ENCODE measurements at places on chromosomes 7 and 10.

DNA sequence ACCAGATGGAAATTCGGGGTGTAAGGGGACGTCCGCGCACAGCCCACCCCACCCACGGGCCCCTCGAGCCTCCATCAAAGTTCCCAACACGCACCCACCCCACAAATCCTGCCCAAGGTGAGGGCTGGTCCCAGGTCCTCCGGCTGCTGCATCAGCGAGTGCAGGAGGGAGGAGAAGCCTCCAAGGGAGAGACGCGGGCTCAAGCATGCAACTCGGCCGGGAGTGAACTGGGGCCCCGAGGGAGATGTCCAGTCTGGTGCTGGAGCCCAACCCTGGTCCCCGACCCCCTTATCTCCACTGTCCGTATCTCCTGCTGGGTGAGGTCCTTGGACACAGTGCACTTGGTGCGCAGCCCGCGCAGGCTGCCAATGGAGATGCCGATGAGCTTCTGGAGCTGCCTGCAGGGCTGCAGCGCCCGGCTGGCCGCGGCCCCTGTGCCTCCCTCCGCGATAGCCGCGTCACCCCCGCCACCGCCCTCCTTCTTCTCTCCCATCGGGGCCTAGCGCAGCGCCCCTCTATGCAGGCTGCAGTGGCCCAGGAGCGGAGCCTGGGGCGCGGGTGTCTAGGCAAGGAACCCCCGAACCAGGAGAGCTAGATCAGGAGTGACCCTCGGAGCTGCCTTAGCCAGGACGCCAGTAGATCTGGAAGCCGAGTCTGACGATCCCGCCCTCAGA, 489.2 kb downstream of the ZNF33B start:
- no peak overlapping the region for H3K27ac ChIP-seq
- no peaks in the 10 kb centered on the region for H3K27me3 ChIP-seq
- DNase-seq, result no peak

DNA sequence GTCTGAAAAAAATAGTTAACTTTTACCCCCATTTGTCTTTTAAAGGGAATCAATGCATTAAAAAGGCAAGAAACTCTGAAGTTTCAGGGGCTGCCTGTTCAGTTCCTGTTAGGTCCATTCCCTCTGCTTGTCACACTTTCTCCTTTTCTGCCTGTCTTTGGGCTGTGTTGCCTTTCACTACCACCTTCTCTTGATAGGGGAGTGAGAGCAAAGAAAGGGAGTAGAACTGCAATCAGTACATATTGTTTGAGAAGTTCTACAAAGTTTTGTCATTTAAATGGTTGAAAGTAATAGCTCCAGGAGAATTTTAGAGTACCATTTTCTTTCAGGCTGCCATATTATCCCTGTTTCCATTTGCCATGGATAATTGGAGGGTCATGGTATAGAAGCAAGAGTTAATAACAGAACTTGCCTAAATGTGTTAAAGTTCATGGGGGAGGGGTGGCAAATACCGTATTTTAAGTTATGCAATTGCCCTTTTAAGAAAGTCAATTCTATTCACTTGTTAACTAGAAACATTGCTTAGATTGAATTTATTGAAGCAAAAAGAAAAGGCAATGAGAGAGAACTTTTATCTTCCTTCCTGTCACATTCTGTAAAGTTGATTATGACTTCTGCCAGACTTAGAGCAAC, 38.6 kb downstream of the MPLKIP start:
- H3K27me3 ChIP-seq, result no peaks in the 10 kb centered on the region
- H3K4me3 ChIP-seq, result no peak overlapping the region
- DNase-seq, result no peak
- peak overlapping the region; percentile 27 for H3K27ac ChIP-seq
- peaks cover 12% of the 10 kb centered on the region for H3K4me1 ChIP-seq

DNA sequence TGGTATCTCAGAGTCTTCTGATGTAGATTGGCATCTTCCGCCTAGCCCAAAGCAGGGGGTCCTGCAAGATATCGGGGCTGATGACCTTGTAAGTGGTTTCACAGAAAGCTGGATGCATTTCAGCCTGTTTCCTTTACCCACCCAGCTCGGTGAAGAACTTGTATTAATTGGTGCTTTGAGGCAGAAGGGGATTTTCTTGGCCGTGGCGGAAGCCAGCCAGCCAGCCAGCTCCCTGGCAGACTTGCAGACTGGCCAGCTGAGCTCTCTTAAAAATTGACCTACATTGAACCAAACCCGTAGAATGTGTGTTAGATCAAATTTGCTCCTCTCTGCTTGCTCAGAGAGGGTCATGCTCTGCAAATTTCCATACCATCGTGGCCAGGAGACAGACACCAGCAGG, 218.4 kb downstream of the ADAM12 start:
- no peak overlapping the region for H3K27ac ChIP-seq
- DNase-seq, result no peak
- no peaks in the 10 kb centered on the region for H3K4me1 ChIP-seq
- no peak overlapping the region for H3K4me3 ChIP-seq
- H3K27me3 ChIP-seq, result no peaks in the 10 kb centered on the region

DNA sequence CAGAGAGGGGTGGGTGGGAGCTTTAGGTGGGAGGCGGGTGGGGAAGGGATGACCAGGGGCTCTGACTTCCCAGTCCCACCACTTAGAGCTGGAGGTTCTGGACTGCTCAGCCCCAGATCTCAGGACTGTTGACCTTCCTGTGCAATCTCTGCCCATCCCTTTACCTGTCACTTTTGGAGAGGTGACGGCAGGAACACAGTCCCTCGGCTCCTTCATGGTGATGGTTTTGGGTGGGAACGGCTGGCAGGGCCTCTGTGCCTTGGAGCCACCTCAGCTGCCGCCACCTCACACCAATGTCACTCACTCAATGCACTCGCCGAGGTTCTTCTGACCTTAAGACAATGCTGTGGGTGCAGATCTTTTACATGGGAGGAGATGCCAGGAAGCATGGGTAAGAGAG, 49.0 kb downstream of the TMEM270 start:
- no peaks in the 10 kb centered on the region for H3K27me3 ChIP-seq
- no peaks in the 10 kb centered on the region for H3K36me3 ChIP-seq
- H3K4me3 ChIP-seq, result no peak overlapping the region
- no peaks in the 10 kb centered on the region for H3K4me1 ChIP-seq

DNA sequence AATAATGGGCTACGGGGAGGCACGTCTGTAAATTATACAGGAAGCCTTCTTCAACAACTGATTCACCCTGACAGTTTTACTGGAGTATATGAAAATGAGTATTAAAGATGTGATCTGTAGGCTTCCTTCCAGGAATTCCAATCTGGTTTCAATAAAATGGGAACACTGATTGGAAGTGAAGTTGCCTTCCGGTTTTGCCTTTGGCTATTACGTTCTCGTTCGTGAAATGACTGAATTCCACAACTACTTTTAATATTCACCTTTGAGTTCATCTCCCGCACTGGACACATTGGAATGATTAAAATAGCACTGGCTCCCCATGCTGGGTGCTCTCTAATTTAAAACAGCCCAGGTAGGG, 350.1 kb upstream of the MKI67 start:
- no peak overlapping the region for H3K4me3 ChIP-seq
- H3K27ac ChIP-seq, result no peak overlapping the region
- DNase-seq, result no peak
- H3K36me3 ChIP-seq, result no peaks in the 10 kb centered on the region

DNA sequence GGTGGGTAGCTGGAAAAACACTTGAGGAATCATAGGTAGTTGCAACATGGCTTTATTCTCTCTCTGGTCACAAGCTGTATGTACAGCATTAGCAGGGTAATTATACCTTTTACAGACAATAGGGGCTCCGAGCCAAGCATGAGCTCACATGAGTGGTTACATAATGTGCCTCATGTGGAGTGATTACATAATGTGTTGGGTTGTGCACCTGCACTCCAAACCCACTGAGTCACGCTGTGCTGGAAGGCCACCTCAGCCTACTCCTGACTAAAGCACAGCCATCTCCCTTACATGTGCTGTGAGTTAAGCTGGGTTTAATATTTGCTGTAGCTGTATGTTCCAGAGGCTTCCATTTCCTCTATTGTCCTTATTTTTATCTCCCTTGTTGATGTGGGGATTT, 348.7 kb upstream of the SEMA3C start:
- H3K27me3 ChIP-seq, result no peaks in the 10 kb centered on the region
- peak; percentile 21 for DNase-seq
- H3K36me3 ChIP-seq, result no peaks in the 10 kb centered on the region
- H3K27ac ChIP-seq, result no peak overlapping the region
- no peak overlapping the region for H3K4me3 ChIP-seq

DNA sequence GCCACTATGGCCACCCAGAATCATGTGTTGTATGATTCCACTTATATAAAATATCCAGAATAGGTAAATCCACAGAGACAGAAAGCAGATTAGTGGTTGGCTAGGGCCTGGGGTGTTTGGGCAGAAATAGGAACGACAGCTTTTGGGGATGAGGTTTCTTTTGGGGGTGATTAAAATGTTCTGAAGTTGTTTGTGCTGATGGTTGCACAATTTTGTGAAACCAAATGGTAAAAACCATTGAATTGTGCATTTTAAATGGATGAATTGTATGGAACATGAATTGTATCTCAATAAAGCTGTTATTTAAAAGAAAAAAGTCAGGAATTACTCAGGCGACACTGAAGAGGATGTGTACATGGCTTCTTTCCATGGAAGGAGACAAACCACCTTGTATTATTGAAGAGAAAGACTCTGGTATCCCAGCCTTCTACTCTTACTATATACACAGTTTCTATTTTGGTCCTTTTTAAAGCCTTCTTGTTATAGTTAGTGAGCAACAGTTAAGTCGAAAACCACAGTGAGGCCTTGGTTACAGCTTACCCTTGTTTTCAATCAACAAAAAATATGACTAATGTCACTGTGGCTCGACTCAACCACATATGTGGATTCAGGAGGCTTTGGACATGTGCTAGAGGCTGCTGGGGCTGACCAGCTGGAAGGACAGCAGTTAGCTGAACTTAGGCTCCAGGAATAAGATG, 57.1 kb upstream of the KMT2E start:
- H3K4me3 ChIP-seq, result no peak overlapping the region
- H3K36me3 ChIP-seq, result no peaks in the 10 kb centered on the region
- H3K27ac ChIP-seq, result no peak overlapping the region
- DNase-seq, result peak; percentile 61
- no peaks in the 10 kb centered on the region for H3K27me3 ChIP-seq
- peaks cover 6% of the 10 kb centered on the region for H3K4me1 ChIP-seq

- H3K27ac ChIP-seq, result no peak overlapping the region
- peak; percentile 2 for DNase-seq
- H3K36me3 ChIP-seq, result no peaks in the 10 kb centered on the region
- H3K27me3 ChIP-seq, result no peaks in the 10 kb centered on the region
Observed at GRCh38 chr7:34430456-34430855, 227.6 kb upstream of the NPSR1 start.
